ENCODE measurements at places on chromosomes 4 and X.

GRCh38 chr4:32417113-32417704, 1697.0 kb downstream of the PCDH7 start:
- DNase-seq, result no peak

- DNase-seq, result no peak
Measured at GRCh38 chrX:20267931-20268701, 1.4 kb upstream of the RPS6KA3 start.

DNA sequence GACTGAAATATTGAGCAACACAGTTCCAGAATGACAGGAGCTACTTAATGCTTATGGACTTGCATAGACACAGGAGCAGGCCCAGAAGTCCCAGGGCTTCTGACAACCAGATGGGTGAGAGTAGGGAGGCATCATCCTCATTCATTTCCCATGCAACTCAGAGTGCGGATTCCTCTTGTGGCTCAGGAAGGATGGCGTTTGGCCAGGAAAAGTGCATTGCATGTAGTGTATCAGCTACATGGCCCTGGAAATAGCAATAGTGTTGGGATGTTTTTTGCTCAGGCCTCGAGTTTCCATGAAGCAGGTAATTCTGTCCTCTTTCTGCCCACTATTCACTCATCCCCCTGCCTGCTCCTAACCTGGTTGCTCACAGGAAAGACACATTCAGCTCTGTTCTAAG, 136.6 kb downstream of the PDGFRA start:
- no peak for DNase-seq

DNA sequence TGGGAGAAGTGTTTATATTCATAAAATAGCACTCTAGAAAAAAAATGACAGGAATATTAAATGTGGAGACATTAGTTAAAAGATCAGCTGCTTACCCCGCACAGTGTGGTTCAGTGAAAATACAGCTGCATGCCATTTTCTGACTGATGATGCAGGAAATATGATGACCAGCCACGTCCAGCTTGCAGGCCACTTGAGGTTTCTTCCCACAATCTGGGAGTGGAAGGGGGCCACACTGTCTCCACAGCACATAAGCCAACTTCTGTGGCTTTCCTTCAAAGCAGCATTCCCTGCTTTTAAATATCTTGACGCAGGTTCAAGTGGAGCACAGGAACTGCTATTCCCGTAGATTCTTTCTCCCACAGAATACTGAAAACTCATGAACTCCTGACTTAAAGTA, 173.4 kb upstream of the GALNT7 start:
- no peak for DNase-seq

DNA sequence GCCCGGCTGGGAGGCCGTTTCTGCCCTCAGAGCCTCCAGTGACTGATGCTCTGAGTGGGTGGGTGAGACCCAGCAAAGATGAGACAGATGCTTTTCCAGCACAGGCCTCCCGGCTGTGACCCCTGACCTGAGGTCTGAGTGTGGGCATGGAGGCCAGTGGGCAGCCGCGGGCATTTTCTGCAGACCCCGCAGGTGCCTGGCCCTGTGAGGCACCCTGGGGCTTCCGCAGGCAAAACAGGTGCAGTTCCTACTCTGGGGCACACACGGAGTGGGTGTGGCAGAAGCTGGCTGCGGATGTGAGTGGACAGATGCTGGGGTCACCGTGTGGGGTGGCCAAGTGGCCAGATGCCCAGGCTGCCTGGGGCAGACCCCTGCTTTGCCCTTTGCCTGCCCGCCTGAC, 14.8 kb downstream of the HTRA3 start:
- DNase-seq, result no peak

DNA sequence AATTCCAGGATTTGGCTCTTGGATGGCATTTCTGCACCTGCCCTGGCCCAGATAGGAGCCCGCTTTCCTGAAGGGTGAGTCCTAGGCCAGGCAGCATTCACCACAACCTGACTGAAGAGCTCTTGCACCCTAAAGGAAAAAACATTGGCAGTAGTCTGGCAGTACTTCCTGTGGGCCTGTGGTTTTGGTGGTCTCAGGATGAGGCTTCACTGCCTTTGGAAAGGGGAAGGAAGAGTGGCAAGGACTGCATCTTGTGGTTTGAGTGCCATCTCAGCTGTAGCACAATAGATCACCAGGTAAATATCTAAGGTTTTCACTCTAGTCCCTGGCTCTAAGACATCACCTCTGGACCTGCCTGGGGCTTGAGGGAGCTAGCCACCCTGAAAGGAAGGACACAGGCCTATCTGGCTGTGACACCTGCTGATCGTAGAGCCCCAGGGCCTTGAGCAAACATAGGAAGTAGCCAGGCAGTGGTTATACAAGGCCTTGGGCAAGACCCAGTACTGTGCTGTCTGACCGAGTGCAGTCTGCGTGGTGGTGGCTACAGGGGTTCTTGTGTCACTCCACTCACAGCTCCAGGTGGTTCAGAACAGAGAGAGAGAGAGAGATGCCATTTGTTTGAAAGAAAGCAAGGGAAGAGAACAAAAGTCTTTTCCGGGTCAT, 28.5 kb upstream of the PRRG1 start:
- no peak for DNase-seq

DNA sequence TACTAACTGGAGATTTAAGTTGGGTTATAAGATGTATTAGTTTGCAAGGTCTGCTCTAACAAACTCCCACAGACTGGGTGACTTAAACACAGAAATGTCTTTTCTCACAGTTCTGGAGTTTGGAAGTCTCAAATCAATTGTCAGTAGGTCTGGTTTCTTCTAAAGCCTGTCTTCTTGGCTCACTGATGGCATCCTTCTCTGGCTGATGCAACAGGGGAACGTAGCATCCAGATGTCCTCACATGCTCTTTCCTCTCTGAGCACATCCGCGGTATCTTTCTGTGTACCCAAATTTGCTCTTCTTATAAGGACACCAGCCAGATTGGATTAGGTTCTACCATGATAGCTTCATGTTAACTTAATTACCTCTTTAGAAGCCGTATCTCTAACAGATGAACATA, 63.2 kb upstream of the BMP3 start:
- DNase-seq, result no peak

GRCh38 chrX:39613482-39613995, 484.2 kb downstream of the BCOR start:
- no peak for DNase-seq

- DNase-seq, result no peak
Measured at GRCh38 chr4:127759893-127760292, 22.2 kb upstream of the HSPA4L start.

DNA sequence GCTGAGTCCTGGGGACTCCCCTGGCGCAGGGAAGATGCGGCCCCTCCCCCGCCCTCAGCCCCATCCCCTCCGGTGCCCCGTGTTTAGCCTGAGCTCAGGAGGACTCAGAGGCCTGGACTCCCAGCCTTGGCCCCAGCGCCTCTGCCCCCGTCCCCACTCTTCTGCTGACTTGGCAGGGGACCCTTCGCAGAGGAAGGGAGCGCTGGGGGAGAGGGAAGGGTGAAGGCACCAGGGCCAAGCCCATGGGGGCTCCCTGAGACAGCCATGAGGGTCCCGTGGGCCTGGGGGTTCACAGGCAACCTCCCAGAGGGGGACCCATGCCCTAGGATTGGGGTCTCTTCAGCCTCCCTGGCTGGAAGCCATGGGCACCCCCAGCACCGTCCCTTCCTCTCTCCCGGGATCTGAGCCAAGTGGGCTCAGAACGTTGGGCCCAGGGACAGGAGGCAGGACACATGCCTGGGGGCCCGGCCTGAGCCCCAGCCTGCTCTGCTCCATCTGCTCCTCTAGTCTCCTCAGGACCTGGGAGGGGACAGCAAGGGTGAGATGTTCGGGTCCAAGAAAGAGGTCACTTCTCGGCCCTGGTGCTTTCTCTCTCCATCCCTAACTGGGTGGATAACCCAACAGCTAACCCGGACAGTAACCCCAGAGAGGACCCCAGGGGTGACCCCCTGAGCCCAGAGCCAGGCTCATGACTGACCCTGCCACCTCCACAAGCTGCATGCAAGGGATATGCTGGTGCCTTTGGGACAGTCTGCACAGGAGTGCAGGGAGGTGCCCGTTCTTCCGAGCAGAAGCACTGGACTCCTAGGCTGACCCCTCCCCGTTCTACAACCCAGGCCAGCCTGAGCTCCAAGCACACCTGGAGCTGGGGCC, 1.5 kb upstream of the CPLX1 start:
- DNase-seq, result no peak

DNA sequence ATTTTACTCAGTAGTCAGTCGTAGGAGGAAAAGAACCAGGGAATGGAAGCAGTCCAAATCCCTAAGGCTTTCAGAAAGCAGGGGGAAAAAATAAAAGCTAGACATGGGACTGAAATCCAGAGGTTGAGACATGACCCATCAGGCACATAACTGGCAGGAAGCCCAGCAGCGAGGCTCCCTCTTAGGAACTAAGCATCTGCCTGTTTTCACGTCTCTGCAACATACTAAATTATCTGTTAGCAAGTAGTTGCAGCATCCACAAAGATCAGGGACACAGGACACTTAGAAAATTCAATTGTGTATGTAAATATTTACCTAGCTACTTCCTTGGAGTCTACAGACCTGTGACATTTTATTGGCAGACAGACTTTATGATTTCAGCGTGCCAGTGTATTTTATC, 118.0 kb upstream of the EDNRA start:
- no peak for DNase-seq
